HuH-7.5 (cell line): ENCODE measurements at places on chromosomes 11 and 22.

DNA sequence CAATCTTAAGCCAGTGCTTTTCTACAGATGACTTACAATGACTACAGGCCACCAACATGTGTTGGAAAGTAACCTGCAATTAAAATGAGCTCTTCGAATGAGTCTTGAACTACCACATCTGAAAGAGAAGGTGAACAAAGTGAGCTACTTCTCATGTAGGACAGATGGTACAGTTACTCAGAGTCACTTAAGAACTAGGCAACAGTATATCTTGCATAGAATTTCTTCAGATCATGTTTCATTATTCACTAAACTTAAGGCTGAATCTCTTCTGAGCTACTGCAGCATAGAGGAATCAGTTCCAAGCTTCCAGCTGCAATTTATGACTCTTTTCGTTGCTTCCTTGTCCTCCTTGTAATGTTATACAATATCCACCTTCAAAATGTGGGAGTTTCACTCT, 270.9 kb downstream of the TTC28 start:
- DNase-seq = no peak

- DNase-seq = no peak
Observed at GRCh38 chr22:18028817-18029527, 4.6 kb upstream of the MICAL3 start.

GRCh38 chr11:8598506-8598905, 4.5 kb upstream of the STK33 start:
- DNase-seq = no peak

- no peak for DNase-seq
Observed at GRCh38 chr22:38338772-38339379, 21.6 kb upstream of the CSNK1E start.

DNA sequence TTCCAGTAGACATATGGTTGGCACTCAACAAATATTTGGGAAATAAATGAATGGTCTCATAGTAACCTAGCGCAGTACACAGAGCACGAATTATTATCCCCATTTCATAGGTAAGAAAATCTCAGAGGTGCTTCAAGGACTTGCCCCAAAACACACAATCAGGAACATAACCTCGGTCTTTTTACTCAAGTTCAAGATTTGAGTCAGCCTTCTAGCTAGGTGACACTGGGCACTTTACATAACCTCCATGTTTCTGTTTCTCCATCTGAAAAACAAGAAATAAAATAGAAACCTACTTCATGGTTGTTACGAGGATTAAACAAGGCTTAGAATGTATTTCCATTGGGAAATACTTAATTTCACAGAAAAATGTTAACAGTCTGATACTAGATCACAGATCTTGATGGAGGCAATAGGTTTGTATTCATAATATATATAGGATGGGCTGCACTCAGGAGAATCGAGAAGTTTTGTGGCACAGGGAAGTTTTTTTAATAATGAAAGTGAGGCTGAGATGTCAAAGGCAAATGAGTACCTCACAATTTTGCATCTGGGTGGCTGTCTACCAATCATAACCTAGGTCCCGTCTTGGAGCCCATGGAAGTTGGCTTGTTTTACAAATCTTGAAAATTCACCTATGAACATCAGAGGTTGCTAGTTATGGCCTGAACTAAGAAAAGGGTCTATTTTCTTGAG, 147.4 kb upstream of the ZC3H12C start:
- no peak for DNase-seq
